ENCODE measurements at places on chromosomes 7 and 10. TPM values are rescaled to one million over a fixed set of nuclear protein-coding genes. Genes with fewer than 3 reads are reported as not detected.

GRCh38 chr7:136585954-136586670, 282.3 kb upstream of the CHRM2 start:
- DNase-seq: no peak

DNA sequence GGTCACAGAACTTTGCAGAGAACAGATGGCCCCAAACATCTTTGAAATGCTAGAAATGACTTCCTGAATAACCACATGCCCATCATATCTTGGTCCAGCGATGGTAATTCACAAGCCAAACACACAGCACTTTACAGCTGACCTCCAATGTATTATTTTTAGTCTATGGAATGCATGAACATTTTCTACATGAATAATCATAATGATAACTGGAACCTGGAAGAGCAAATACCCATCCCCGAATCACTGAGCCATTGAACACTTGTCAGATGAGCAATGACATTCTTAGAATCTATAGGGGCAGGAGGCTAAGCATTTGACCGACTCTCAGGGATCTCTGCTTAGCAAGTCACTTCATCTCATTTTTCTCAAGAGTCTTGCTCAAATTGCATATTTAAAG, 167.3 kb downstream of the CREB5 start:
- no peak for DNase-seq

GRCh38 chr7:45155941-45156340, 1.6 kb upstream of the RAMP3 start:
- DNase-seq: no peak

- no peak for DNase-seq
These were observed 65.5 kb downstream of the HPSE2 start for GRCh38 chr10:99170116-99170675.

SUGCT gene
- total RNA-seq: 5.7 TPM
